Left cardiac atrium (tissue), 4 donors: ENCODE measurements at places on chromosomes 5 and 9.
A peak's percentile ranks its signal among the peaks of the same experiment; 100 is the strongest.

DNA sequence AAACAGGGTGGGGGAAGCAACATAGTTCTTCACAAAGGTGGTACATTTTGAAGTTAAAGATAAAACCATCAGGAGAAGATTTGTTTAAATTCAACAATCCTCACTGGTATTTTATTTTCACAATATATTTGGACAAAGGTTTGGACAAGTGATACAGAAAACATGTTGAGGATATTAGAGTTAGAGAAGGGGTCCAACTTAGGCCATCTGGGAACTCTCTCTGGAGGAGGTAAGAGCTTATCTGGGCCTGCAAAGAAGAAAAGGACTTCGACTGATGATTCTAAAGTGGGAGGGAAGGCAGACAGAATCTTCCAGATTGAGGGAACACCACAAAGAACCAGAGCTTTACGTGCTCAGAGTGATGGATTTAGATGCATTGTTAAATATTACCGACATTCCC, 58.5 kb downstream of the SGCD start:
- no peak for DNase-seq

GRCh38 chr9:82196622-82197441, 208.3 kb downstream of the SPATA31D1 start:
- no peak for DNase-seq

DNA sequence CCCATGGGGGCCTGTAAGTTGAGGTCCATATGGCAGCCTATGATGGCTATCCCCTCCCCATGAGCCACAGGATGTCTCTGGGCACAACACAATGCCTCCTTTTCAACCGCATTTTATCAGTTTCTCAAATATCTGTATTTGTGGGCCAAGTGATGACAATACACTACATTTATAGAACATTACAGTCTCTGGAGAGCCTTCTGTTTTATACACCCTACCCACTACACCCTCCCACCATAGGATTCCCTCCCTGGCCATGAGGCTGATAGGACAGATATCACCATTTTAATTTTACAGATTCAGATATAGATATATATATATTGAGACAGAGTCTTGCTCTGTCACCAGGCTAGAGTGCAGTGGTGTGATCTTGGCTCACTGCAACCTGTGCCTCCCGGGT, 236.8 kb downstream of the ENC1 start:
- DNase-seq: no peak

- no peak for DNase-seq
These were observed 4.8 kb downstream of the USP20 start for GRCh38 chr9:129840034-129840433.

DNA sequence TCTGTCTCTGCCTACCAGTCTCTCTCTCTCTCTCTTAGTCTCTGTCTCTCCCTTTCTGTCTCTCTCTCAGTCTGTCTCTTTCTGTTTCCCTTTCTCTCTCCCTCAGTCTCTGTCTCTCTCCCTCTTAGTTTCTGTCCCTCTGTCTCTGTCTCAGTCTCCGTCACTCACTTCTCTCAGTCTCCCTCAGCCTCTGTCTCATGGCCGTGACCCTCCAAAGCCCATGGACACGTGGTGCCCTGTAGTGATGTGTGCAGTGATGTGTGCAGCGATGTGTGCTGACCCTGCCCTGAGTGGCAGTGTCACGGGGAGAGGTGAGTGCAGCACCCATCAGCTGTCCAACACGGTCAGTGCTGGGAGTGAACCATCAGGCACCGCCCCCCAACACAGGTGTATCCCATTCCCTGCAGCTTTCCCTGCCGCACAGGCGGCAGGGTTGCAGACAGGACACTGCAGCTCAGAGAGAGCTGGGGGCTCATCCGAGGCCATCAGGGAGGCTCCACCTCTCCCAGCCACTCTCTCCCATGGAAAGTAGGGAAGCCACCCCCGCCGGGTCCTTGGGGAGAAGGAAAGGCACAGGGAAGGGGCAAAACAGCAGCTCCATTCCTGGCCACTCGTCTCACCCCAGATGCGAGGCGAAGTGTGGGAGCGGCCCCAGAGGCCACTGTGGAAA, 794 bp upstream of the LRRC14B start:
- DNase-seq: no peak

DNA sequence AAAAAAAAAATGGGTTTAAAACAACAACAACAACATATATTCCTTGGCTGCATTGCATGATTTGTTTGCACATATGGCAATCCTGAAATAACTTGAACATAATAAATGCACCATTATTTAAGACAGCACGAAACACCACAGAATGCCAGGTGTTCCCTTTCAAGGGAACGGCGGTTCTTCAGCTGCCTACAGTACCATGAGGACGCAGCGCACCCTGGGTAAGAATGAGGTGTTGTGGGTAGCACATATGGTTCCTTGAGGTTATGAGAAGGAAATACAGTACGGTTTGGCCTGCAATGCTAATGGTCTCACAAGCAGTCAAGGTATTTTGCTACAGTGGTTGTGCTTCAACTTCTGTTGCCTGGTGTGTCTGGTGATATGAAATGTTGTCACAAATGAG, 174.8 kb downstream of the SLC12A2 start:
- no peak for DNase-seq

DNA sequence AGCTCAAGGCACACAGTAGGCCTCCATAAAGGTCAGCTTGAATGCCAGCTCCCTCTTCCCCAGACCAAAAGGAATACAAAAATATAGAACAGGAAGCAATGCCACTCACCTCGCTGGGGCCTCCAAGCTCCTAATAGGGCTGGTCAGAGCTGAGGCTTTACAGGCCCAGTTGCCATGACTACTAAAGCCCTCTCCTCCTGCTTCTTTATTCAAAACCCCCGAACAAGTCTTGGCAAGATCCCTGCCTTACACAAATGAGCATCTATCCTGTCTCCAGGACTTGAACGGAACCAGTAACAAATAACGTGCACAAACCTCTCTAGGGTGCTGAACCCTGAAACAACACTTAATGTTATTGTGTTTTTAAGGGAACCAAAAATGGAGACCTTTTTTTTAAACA, 136.3 kb downstream of the SIL1 start:
- no peak for DNase-seq

- peak; percentile 73 for DNase-seq
These were observed 27.1 kb upstream of the SLC6A19 start for GRCh38 chr5:1174122-1174936.

- peak; percentile 96 for DNase-seq
These were observed 1.9 kb upstream of the SQSTM1 start for GRCh38 chr5:179818746-179819295.

DNA sequence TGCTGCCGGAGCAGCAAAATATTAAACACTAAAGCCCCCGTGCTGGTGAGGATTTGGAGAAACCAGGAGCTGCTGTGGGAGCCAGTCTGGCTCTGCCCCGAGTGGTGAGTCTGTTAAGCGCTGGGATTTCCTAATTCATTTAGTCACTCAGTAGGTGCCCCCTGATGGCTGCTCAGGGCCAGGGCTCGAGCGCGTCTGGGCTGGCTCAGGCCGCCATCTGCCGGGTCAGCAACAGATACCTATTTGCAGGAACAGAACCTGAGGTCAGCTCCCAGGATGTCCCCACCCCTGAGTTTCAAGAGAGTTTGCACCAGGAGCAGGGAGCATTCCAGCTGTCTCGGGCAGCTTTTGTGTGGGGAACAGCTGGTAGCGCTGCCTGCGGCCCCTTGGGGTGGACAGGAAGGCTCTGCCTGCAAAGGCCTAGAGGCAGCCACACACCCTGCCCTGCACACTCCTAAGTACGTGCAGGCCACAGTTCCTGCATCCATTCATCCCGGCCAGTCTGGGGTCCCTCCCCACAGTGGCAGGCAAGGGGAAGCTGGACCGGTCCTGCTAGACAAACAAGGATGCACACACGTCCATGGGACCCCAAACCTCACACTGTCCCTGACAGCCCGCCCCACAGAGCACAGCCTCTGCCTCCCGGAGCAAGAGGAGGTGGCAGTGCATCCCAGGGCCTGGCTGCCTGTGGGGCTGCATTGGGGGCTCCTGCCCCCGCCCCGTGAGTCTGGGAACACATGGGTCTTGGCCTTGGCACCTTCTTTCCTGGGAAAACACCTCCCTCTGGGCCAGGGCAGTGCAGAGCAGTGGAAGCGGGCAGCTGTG, 83.7 kb downstream of the ADAMTS2 start:
- peak; percentile 20 for DNase-seq

- no peak for DNase-seq
These were observed 4.1 kb upstream of the CCNG1 start for GRCh38 chr5:163433271-163433670.

- no peak for DNase-seq
These were observed 736.9 kb downstream of the TLE1 start for GRCh38 chr9:80952363-80952922.

DNA sequence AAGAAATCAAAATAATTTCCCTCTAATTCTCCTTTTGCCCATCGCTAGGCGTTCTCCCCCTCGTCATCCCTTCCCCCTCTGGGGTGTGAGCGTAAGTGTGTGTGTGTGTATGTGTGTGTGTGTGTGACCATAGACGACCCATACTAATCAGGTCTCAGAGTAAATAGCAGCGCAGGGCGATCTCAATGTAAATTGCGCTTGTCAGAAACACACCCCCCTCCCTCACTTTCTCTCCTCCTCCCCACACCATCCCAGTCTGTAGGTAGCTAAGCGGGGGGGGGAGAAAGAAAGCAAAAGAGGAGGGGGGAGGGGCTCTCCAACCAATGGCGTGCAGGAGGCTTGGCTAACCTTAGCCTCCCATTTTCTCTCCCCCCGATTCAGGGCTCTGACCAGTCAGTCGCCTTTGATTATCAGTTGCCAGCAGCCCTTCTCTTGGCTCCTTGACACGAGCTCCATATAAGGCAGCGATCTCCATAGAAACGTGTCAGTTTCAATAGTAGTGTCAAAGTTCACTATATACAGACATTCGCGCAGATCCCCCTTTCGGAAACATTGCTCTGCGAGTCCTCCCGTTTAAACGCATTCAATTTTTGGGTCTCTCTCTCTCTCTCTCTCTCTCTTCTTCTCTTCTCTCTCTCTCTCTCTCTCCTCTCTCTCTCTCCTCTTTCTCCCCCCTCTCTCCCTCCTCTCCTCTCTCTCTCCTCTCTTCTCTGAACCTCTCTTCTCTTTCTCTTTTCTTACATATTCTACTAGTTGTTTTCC, at the start of gene NR2F1:
NR2F1 (plus strand) TSS at position 546 of the 762 bp plus-strand sequence. CDS start 1,802 bp downstream, outside the sequence.
- DNase-seq: peak; percentile 84

DNA sequence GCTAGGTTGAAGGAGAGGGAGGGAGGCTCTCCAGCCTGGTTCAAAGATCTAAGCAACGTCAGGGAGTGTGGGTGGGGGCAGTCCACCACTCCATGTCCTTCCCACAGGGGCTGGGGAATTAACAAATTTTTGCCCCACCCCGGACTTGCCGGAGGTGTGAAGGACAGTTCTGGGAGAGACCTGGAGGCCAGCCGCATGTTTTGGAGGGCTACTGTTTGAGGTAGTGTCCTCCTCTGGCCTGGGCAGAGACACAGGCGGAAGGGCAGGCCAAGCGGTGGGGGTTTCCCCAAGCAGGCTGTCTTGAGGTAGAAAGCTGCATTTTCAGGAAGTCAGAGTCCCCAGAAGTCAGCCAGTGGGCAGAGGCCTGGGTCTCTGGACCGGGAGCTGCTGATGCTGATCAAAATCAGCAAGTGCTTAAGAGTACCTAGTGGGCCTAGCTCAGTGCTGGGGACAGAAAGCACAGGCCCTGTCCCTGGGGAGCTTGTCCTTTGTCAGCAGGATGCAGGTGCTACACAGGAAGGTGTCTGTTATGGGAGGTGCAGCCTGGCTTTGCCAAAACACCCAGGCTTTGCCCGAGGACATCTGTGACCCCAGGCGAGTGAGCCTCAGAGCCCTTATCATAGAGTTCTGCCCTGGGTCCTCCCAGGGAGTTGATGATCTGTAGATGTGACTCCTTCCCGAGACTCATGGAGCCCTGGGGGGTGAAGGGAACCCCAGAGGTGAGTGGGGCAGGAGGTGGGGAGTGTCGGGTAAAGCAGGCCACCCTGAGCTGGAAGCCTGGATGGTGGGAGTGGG, 18.5 kb downstream of the JADE2 start:
- no peak for DNase-seq

GRCh38 chr5:139389701-139390638, at the start of gene MZB1:
Gene MZB1, minus strand, starts transcription at chr5:139389913. Its CDS starts 57 bp downstream, at chr5:139389856.
- DNase-seq: no peak

DNA sequence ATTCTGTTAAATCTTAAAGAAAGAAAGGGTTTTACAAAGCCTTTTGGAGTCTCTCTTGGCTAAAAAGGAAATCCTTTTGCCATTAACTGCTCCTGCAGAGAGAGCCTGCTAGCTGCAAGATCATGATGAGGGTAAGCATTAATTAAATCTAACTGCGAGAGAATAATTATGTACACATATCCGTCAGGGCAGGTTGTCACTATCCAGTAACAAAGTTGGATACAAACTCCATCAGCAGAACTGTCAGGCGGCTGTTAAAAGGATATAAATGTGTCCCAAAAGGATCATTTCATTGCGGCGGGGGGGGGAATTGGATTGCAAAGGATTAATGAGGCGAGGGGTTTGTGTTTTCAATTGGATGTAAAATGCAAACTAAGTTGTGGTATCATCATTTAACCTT, 289.3 kb downstream of the ASTN2 start:
- DNase-seq: no peak

DNA sequence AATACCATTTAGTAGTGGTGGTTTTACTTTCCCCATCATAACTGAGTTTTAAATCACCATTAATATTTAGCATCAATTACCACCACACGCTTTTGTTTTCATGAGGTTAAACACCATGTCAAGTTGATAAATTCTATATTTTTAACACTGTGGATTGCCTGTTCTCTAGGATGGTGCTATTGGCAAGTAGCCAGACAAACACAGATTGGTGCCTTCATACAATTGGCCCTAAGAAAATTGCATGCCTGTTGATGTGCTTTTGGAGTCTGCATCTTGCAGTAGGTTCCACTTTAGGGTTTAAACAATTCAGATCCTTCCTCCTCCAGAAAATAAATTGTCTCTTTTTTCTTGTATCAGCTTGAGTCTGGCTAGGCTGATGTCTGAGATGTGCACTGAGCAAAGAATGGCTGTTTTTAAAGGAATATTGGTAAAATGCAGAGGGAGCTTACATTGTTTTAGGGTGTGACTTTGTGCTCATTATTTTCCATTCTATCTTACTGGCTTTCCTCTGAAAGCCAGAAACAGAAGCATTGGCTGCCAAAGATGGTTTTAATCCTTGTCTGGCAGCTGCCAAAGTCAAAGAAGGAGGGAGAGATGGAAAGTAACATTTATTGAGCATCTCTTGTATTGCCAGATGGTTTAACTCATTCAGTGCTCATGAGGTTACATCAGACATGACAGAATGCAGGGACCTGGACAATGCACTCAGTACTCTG, 19.6 kb upstream of the MAN2A1 start:
- DNase-seq: no peak

GRCh38 chr5:150272531-150272930, 17.0 kb downstream of the CAMK2A start:
- no peak for DNase-seq
